T47D (cell line): ENCODE measurements at places on chromosomes 1 and 21.

- DNase-seq: no peak
These were observed 23.7 kb downstream of the ERRFI1 start for GRCh38 chr1:8002329-8002910.

- DNase-seq: no peak
These were observed 199.8 kb downstream of the ASTN1 start for GRCh38 chr1:176964687-176965086.

- no peak for DNase-seq
These were observed 27.6 kb downstream of the WNT4 start for GRCh38 chr1:22115286-22115685.

DNA sequence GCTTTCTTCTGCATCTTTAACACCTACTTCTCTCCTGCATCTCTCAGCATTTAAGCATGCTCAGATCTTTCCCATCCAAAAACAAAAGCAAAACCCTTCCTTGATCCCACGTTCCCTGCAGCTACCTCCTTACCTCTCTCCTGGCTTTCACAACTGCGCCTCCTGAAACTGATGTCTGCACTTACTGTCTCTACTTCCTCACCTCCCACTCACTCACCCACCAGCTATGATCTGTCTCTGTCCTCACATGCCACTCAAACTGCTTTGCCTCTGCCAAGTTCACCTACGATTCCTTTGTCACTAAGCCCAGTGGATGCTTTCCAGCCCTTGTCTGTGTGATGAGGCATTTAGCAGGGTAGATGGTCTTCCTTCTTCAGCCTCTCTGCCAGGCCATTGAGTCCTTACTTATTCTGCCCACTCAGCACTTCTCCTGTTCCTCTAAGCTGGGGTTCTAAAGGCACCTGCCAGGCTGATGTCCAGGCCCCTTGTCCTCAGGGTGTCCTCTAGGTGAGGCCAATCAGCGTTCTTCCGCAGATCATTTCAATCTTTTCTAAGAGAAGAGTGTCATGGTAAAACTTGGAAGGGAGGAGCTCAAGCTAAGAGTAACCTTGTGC lies 10.0 kb upstream of the GJB3 start:
- no peak for DNase-seq

DNA sequence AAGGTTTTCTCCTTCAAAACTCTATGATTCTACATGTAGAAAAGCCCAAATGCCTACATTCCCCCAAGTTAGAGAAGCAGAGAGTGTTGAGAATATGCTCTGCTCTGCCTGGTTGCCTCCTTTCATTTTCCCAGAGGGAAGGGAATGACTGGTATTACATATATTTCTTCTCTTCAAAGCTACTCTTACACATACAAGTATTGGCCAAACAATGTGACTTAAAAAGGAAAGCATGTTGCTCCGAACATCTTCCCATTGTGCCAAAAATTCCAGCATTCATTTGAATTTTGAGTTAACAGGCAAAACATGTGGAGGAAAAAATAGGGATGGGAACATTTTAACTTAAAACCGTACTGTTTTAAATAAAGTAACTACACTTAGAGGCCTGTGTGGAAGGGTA lies 125.2 kb downstream of the COQ8A start:
- no peak for DNase-seq

GRCh38 chr1:156517748-156518147 lies 17.2 kb upstream of the MEF2D start:
- DNase-seq: no peak

DNA sequence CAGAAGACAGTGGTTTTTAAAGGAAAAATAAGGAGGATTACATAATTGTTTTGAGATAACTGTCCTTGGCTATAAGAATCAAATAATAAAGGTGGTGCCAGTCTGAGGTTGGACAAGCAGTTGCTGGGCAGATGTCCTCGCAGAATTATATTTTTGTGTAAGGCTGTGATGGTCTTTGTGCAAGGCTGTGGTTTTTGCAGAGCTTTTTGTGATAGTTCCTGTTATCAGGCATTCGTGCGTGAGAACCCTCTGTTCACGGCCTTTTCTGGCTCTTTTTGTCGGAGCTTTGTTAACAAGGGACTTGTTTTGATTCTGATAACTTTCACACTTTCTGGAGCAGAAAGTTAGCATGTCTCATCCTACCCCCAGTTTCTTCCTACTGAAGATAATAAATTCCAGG lies 33.4 kb downstream of the SH3BP5L start:
- DNase-seq: no peak

GRCh38 chr1:75908717-75909152 lies 23.5 kb downstream of the ASB17 start:
- DNase-seq: peak; percentile 53

DNA sequence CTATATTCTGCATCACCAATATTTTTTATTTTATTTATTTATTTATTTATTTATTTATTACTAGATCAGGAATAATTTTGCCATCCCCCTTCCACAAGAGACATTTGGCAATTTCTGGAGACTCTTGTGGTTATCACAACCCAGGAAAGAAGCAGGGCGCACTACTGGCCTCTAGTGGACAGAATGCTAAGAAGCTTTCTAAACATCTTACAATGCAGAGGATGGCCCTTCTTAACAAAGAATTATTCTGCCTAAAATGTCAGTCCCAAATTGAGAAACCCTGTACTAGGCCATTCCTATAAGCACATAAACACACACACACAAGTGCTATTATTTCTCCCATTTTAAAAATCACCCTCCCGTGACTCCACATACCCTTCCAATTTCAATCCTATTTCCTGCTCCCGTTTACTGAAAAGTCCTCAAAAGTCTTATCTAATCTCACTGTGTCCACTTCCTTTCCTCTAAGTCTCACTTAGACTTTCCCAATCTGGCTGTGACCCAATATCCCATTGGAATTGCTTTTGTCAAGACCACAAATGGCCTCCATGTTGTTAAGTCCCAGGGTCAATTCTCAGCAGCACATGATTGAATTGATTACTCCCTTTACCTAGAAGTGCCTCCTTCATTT lies 43.7 kb upstream of the RNF11 start:
- peak; percentile 71 for DNase-seq
